ENCODE measurements at places on chromosomes 4 and X. TPM values are rescaled to one million over a fixed set of nuclear protein-coding genes. Genes with fewer than 3 reads are reported as not detected.

FGF5 gene
- 0.01 TPM for polyA plus RNA-seq

AWAT2 gene
- polyA plus RNA-seq = not detected

FREM3 gene
- not detected for polyA plus RNA-seq

DCLK2 gene
- 0.74 TPM for polyA plus RNA-seq

HSD17B13 gene
- 0.08 TPM for polyA plus RNA-seq

CLDN34 gene
- 0.45 TPM for polyA plus RNA-seq

SGMS2 gene
- 8.5 TPM for polyA plus RNA-seq

PAGE4 gene
- not detected for polyA plus RNA-seq

USP17L15 gene
- not detected for polyA plus RNA-seq

WAS gene
- 1.8 TPM for polyA plus RNA-seq

ARX gene
- polyA plus RNA-seq = not detected

IGSF1 gene
- not detected for polyA plus RNA-seq

PNMA6E gene
- not detected for polyA plus RNA-seq

SPIN2A gene
- polyA plus RNA-seq = 0.39 TPM

DCX gene
- 0.01 TPM for polyA plus RNA-seq

JCHAIN gene
- polyA plus RNA-seq = 4.2 TPM

VSIG4 gene
- 5.1 TPM for polyA plus RNA-seq

CRLF2 gene
- polyA plus RNA-seq = not detected

ASB9 gene
- 0.65 TPM for polyA plus RNA-seq

CSN1S1 gene
- polyA plus RNA-seq = not detected

KLHL2 gene
- 19.0 TPM for polyA plus RNA-seq

CT55 gene
- polyA plus RNA-seq = not detected

HSFX2 gene
- 0.26 TPM for polyA plus RNA-seq

PRR32 gene
- polyA plus RNA-seq = not detected

KLHL8 gene
- 1.3 TPM for polyA plus RNA-seq

ADGRG4 gene
- under 0.01 TPM for polyA plus RNA-seq

TSC22D3 gene
- polyA plus RNA-seq = 64.5 TPM

FAT4 gene
- polyA plus RNA-seq = 0.48 TPM

GLUD2 gene
- 0.52 TPM for polyA plus RNA-seq

CXCL8 gene
- 1.1 TPM for polyA plus RNA-seq

CT45A3 gene
- not detected for polyA plus RNA-seq

CXCL1 gene
- 12.4 TPM for polyA plus RNA-seq

RGN gene
- polyA plus RNA-seq = 1.4 TPM

SSX4B gene
- not detected for polyA plus RNA-seq

AKAP4 gene
- polyA plus RNA-seq = not detected

ADD1 gene
- polyA plus RNA-seq = 156 TPM

GABRG1 gene
- polyA plus RNA-seq = 0.01 TPM

REPS2 gene
- 0.51 TPM for polyA plus RNA-seq

SLC49A3 gene
- polyA plus RNA-seq = 3.8 TPM

ARR3 gene
- not detected for polyA plus RNA-seq

MXRA5 gene
- 1.4 TPM for polyA plus RNA-seq

KIAA1210 gene
- polyA plus RNA-seq = not detected

MAGEB2 gene
- not detected for polyA plus RNA-seq

ADAMTS3 gene
- polyA plus RNA-seq = 0.14 TPM

PCDH18 gene
- 1.8 TPM for polyA plus RNA-seq

PROM1 gene
- 0.37 TPM for polyA plus RNA-seq

ABLIM2 gene
- 12.4 TPM for polyA plus RNA-seq

TBX22 gene
- not detected for polyA plus RNA-seq

CSAG3 gene
- not detected for polyA plus RNA-seq

SCRG1 gene
- 0.04 TPM for polyA plus RNA-seq

NALF2 gene
- polyA plus RNA-seq = 0.06 TPM

NPY5R gene
- 0.04 TPM for polyA plus RNA-seq

FAM47E gene
- polyA plus RNA-seq = 0.71 TPM

F11 gene
- polyA plus RNA-seq = not detected

RNF212 gene
- polyA plus RNA-seq = 1.7 TPM

MAGEB17 gene
- polyA plus RNA-seq = not detected

All from esophagus (tissue), 2 donors.